ENCODE measurements at places on chromosomes 2 and 18. TPM values are rescaled to one million over a fixed set of nuclear protein-coding genes. Genes with fewer than 3 reads are reported as not detected.

- H3K36me3 ChIP-seq: no peaks in the 10 kb centered on the region
- H3K4me1 ChIP-seq: no peaks in the 10 kb centered on the region
Observed at GRCh38 chr2:176419591-176420071, 150.4 kb downstream of the MTX2 start.

DNA sequence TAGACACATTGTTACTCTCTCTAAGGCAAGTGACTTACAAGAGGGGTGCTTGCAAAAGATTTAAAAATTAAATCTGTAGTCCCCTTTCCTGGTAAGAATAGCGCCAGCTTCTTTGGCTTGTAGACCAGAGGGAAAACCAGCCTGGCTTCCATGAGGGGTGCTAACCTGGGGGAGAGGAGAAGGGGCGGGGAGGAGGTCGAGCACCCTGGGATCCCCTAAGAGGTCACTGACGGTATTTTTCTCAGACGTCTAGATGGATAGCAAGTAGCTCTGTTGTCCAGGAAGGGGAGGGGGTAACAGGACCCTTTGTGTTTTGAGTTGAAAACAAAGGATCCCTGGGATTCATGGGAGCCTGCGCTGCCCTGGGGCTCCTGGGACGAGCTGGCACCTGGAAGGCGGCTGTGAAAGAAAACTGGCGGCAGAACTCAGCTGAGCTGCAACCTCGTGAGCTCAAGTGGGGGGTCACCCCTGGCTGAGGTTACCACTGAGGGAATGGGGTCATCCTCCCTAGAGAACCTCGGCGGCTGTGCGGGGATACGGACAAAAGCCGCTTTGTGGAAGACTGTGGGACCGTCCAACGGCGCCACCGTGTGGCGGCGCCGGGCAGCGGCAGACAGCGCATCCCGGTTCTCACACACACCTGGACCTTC is 37.8 kb upstream of the MRPL19 start:
- H3K27ac ChIP-seq: no peak overlapping the region
- H3K4me1 ChIP-seq: peaks cover 5% of the 10 kb centered on the region
- H3K4me3 ChIP-seq: peak overlapping the region; percentile 49

DNA sequence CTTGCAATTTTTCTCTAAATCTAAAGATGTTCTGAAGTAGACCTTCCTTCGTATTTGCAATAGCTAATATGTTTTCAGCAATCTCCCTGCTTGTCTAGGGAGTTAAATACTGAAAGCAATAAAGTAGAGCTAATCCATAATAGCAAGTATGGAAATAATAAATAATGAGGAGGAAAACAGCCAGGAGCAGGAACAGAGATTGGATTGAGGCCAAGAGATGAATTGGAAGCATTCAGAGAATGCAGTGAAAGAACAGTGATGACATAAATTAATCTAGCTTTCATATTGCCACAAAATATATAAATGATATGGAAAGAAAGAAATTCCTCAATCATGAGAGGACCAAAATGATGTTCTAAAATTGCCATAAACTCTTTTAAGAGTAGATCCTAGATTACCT is 679.7 kb downstream of the METTL4 start:
- H3K27ac ChIP-seq: no peak overlapping the region
- no peaks in the 10 kb centered on the region for H3K36me3 ChIP-seq
- no peak overlapping the region for H3K4me3 ChIP-seq
- H3K27me3 ChIP-seq: no peaks in the 10 kb centered on the region

DNA sequence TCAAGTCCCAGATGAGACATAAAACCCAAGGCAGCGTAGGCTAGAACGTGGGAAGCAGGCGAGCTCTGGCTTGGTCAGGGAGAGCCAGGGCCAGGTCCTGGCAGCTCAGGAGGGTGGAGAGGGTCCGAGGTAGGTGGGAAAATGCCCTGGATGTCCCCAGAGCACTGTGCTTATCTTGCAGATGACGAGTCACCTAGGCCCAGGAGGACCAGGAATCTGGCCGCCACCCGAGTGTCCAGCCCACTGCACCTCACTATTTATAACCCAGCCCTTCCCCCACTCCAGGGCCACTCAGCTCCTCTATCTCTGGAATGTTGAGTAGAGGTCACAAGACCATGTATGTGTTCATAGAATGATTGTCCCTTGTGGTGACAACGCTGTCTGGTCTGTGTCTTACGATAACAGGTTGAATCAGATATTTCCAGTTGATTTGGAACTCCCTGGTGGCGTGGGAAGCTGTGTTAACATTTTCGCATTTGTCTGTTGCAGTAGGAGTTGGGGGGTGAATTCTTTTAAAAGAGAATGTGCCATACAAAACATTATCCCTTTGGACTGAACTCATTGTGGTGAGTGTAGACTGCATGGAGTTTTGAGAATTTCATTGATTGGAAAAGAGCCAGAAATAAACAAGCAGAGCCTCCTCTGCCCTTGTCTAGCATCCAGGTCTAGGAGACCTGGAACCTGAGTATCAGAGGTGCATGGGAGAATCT is 47.5 kb downstream of the EMILIN2 start:
- H3K27ac ChIP-seq: peak overlapping the region; percentile 85
- DNase-seq: peak; percentile 75
- peak overlapping the region; percentile 1 for H3K4me3 ChIP-seq
- H3K4me1 ChIP-seq: peaks cover 56% of the 10 kb centered on the region
- H3K27me3 ChIP-seq: no peaks in the 10 kb centered on the region
- H3K36me3 ChIP-seq: no peaks in the 10 kb centered on the region

MROH2A gene
- not detected for total RNA-seq

GRCh38 chr2:191386938-191387536 is 141.8 kb downstream of the MYO1B start:
- peaks cover 27% of the 10 kb centered on the region for H3K4me1 ChIP-seq
- H3K27me3 ChIP-seq: no peaks in the 10 kb centered on the region
- DNase-seq: no peak
- peak overlapping the region; percentile 28 for H3K27ac ChIP-seq
- peaks cover 44% of the 10 kb centered on the region for H3K36me3 ChIP-seq

CACNB4 gene
- 0.25 TPM for total RNA-seq

GRCh38 chr2:69375494-69376353 is 11.3 kb downstream of the GFPT1 start:
- no peak for DNase-seq
- H3K27me3 ChIP-seq: no peaks in the 10 kb centered on the region
- H3K27ac ChIP-seq: no peak overlapping the region
- peaks cover 26% of the 10 kb centered on the region for H3K36me3 ChIP-seq
- H3K4me3 ChIP-seq: no peak overlapping the region

SIX3 gene
- total RNA-seq: not detected

DNA sequence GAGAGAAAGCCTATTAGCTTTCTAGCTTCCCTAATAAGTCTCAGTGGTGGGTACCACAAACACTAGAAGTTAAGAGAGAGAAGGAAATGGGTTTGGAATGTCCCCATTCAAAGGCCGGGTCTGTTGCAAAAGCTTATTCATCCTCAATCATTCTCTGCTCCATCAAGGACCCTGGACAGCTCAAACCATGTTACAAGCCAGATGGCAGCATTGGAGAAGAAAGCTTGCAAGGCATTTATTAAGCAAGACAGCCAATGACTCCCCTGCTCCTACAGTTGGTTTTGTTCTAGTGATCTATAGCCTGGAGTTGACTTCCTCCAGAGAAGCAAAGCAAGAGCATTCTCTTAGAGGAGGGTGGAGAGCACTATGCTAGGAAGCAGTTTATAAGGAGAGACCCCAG is 86.9 kb upstream of the LMAN1 start:
- H3K4me1 ChIP-seq: no peaks in the 10 kb centered on the region
- no peaks in the 10 kb centered on the region for H3K36me3 ChIP-seq
- no peak for DNase-seq
- no peak overlapping the region for H3K4me3 ChIP-seq

GRCh38 chr2:161484061-161484460 is 68.0 kb downstream of the TBR1 start:
- H3K27ac ChIP-seq: no peak overlapping the region
- no peak for DNase-seq
- H3K4me1 ChIP-seq: no peaks in the 10 kb centered on the region
- no peak overlapping the region for H3K4me3 ChIP-seq
- no peaks in the 10 kb centered on the region for H3K36me3 ChIP-seq

ECEL1 gene
- not detected for total RNA-seq

DNA sequence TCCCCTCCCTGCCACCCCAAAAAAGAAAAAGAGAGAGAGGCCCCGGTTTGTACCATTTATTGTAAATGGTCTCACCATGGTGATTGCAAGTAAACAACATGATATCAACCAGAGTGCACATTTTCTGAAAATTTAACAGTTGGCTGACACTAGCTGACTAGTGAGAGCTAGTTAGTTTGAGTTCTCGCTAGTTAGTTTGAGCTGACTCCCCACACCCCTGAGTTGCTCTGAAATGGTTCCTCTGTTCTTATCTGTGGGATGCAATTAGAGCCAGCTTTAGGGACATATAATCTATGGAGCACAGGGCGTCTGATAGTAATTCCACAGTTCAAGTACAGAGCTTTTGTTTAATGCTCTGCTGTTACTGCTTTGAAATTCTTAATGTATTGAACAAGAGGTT is 13.1 kb downstream of the CASP10 start:
- peaks cover 28% of the 10 kb centered on the region for H3K36me3 ChIP-seq
- no peak overlapping the region for H3K4me3 ChIP-seq
- DNase-seq: no peak
- peaks cover 66% of the 10 kb centered on the region for H3K4me1 ChIP-seq
- H3K27me3 ChIP-seq: no peaks in the 10 kb centered on the region

DNA sequence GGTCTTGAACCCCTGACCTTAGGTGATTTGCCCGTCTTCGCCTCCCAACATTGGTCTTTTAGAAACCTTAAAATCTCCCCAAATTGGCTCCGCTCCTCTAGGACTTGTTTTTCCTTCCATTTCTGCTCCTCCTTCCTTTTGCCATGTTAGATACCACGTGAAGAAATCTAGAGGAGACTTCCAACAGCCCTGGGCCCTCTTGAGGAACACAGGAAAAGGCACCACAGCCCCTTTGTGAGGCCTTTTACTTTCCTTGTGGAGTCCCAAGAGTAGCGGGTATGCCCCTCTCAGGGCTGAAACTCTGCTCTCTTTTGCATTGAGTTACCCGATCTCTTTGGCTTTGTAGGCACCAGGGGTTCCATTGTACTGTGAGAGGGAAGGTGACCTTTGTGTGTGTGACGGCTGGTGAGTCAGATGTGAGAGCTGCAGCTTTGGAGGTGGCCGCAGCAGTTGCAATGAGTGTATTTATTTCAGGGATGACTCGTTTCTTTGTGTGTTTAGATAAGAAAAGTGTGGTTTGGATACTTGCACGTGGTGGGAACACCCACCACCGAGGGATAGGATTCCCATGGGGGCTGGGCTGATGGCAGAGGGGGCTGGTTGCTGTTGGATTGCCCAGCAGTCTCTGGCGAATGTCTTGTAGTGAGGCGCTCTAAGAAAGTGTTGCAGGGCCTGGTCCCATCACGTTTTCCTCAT is 218.4 kb upstream of the HS6ST1 start:
- no peak overlapping the region for H3K27ac ChIP-seq
- H3K4me3 ChIP-seq: no peak overlapping the region
- DNase-seq: no peak

DNA sequence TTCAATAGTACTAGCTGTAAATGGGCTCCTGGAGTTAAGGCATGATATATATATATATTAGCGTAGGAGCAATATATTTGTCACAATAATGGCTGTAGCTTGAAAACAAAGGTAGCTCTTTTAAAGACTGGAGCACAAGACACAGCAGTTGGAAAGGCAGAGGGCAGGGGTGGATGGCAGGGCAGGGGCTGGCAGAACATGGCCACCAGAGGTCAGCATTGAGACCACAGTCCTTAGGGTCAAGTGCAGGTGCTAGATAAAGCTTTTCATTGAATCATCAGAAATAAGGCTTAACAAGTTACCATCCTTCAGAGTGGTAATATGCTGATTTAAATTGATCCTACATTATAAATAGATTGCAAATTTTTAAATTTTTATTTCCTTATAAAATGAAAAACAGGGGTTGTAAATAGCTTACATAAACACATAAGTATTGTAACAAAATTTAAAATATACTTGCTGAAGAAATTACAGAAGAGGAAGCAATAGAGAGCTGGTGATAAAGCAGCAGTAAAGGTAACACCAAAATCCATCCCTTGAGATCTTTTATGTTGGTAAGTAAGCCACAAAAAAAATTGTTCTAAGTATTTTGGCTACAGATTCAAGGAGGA is 161.2 kb upstream of the PIEZO2 start:
- H3K4me3 ChIP-seq: no peak overlapping the region
- H3K4me1 ChIP-seq: peaks cover 2% of the 10 kb centered on the region
- H3K27ac ChIP-seq: no peak overlapping the region
- no peaks in the 10 kb centered on the region for H3K36me3 ChIP-seq
- DNase-seq: peak; percentile 29

DYNC1I2 gene
- 66.9 TPM for total RNA-seq

DNA sequence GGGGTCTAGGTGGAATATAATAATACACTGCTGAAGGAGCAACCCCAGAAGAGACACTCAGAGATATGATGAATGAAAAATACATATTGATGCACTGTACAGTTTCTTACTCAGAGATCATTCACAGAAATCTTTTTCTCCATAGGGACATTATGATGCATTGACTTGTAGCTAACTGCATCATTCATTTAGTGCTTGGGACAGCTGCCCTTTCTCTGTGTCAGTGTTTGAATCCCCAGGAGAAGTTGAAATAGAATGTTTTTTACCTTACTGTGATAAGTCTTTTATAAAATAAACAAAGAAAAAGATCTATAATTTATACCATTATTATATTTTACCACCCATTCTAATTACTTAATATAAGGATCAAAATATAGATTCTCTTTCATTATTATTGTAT is 91.7 kb upstream of the DSEL start:
- no peak overlapping the region for H3K4me3 ChIP-seq
- no peaks in the 10 kb centered on the region for H3K4me1 ChIP-seq
- no peaks in the 10 kb centered on the region for H3K27me3 ChIP-seq

GRCh38 chr2:179842498-179843153 is 18.8 kb downstream of the ZNF385B start:
- no peaks in the 10 kb centered on the region for H3K4me1 ChIP-seq
- no peak overlapping the region for H3K27ac ChIP-seq
- peaks cover 11% of the 10 kb centered on the region for H3K27me3 ChIP-seq

ABCG8 gene
- total RNA-seq: not detected

GRCh38 chr2:54030806-54031205 is 60.0 kb upstream of the PSME4 start:
- H3K27ac ChIP-seq: no peak overlapping the region
- H3K4me1 ChIP-seq: peaks cover 12% of the 10 kb centered on the region
- no peak overlapping the region for H3K4me3 ChIP-seq
- no peak for DNase-seq

DNA sequence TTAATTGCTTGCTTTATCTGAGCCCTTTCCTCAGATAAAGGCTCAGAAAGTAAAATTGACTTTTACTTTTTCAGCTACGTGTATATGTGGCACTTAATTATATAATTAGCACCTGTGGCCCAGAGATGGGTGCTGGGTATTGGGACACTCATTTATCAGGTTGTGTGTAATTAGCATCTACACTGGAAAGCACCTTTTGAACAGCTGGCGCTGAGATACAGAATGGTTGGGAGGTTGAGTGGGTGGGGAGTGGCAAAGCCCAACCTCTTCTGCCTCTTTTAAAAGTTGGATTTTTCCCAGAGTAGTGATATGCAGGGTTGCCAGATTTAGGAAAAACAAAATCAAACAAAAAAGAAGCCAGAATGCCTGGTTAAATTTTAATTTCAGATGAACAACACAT is 23.9 kb downstream of the SPTBN1 start:
- DNase-seq: no peak
- no peak overlapping the region for H3K4me3 ChIP-seq
- H3K27me3 ChIP-seq: no peaks in the 10 kb centered on the region
- H3K36me3 ChIP-seq: no peaks in the 10 kb centered on the region

KRTCAP3 gene
- 0.63 TPM for total RNA-seq

MBD1 gene
- 50.2 TPM for total RNA-seq

KLHL41 gene
- 163 TPM for total RNA-seq

GRCh38 chr2:241061275-241061674 is 40.8 kb downstream of the MTERF4 start:
- H3K4me1 ChIP-seq: peaks cover 11% of the 10 kb centered on the region
- peaks cover 8% of the 10 kb centered on the region for H3K27me3 ChIP-seq
- H3K36me3 ChIP-seq: no peaks in the 10 kb centered on the region
- H3K4me3 ChIP-seq: no peak overlapping the region
- no peak overlapping the region for H3K27ac ChIP-seq
